ENCODE measurements at places on chromosomes 3 and 15.

DNA sequence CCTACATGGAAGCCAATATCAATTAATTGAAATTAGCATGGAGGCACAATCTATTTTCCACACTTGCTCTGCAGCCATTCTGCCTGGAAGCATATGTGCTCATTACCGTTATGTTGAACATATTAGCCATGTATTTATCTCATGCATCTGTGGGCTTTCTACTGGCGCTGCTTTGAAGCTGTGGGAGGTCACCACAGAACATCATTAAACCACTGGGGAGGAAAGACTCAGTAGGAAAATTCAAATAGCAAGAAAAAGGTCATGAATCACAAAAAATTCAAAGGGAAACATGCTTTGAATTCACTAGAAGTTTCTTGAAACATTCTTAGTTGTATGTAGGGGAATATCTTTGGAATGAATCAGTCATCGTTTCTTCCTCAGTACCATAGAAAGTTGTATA, 652.5 kb downstream of the EDEM1 start:
- no peak for DNase-seq

GRCh38 chr3:194293546-194294198, 57.5 kb downstream of the CPN2 start:
- DNase-seq: no peak

DNA sequence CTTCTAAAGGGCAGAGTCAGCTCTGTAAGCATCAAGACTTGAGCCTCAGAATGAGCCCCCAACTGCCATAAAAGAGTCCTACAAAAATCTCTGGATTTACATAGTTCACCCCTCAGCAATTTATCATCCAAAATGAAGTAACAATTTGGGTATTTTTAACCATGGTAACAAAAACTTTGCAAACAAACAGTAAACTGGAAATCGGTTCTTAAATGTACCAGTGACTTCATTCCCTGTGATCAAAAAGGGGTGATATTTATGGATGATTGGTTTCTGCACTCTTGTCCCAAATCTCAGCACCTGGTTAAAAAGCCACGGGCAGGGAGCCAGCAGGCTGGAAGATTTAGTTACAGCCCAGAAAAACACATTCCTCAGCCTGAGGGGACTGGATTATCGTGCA, 73.6 kb downstream of the TFG start:
- no peak for DNase-seq

DNA sequence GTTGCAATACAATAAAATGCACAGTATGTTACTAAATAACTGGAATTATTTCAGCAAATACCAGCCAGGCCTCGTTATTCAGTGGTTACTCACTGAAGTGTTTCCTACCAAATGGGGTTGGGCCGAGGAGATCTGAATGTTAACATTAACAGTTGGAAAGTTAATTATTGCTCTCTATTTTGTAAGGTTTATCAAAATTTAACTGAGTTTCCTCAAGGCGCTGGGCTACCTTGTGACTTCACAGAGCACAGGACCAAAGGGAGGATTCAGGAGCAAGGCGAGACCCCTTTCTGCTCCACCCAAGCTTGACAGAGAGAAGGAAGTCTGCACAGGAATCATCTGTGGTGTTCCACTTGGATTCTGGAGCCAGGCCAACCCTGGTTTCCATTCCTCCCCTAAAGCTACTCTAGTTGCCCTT, 21.6 kb downstream of the ADAMTS9 start:
- DNase-seq: no peak

DNA sequence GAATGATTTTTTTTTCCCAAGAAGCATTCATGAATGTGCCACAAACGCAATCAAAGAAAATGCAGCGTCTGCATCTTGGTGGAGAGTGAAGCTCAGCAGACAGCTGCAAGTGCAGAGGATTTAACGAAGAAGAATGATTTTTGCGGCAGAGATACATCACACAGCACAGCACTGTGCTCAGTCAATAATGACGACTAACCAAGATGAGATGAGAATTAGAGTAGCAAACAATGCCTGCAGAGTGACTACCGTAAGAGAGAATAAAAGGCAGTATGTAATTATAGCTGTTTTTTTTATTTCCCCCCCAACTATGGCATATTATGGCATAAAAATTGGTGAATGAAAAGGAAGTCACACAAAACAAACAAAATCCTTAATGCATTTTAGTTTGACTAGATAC, 218.0 kb upstream of the ROBO1 start:
- no peak for DNase-seq

DNA sequence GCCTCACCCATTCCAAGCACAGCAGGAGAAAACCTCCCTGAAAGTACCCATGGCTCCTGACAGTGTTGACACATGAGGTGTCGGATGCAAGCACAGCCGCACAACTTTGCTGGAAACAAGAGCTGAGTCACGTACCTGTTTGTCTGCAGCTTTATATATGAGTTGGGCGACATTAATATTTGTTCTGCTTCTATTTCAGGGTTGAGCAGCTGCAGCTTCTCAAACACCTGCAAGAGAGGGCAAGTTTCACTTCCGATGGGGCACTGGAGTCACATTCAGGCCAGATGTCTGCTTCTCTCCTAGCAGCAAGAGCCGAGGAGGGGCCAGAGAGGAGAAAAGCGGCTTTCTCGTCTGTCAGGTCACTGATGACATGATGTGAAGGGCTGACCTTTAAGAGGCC, 88.0 kb downstream of the NUP210 start:
- no peak for DNase-seq

DNA sequence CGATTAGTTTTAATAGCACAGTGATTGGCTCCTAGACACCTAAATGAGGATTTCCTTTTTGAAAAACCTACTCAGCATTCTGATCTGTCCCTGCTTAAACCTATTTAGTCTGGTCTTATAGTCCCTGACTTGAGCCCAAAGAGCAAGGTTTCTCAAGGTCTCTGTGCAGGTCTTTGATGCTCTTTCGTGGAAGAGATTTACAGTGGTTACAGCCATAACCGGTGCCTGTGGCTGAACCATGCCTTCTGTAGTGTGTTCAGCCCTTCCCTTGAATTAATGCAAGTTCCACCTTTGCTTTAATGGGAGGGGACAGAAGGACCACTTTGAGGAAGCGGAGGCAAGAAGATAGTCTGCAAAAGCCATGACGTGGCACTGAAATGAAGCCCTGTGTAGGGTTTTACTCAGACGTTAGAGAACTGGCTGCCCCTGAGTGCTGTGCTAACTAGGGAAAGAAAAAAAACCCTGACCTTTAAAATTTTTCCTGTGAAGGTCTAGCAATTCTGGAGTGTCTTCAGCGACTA, 43.0 kb downstream of the ZBTB38 start:
- DNase-seq: no peak

GRCh38 chr3:4322635-4323034, 19.5 kb downstream of the SETMAR start:
- no peak for DNase-seq

- DNase-seq: no peak
Measured at GRCh38 chr3:138928727-138929372, 18.1 kb downstream of the FOXL2 start.

GRCh38 chr3:119310071-119310470, 15.9 kb downstream of the ARHGAP31 start:
- peak; percentile 97 for DNase-seq

DNA sequence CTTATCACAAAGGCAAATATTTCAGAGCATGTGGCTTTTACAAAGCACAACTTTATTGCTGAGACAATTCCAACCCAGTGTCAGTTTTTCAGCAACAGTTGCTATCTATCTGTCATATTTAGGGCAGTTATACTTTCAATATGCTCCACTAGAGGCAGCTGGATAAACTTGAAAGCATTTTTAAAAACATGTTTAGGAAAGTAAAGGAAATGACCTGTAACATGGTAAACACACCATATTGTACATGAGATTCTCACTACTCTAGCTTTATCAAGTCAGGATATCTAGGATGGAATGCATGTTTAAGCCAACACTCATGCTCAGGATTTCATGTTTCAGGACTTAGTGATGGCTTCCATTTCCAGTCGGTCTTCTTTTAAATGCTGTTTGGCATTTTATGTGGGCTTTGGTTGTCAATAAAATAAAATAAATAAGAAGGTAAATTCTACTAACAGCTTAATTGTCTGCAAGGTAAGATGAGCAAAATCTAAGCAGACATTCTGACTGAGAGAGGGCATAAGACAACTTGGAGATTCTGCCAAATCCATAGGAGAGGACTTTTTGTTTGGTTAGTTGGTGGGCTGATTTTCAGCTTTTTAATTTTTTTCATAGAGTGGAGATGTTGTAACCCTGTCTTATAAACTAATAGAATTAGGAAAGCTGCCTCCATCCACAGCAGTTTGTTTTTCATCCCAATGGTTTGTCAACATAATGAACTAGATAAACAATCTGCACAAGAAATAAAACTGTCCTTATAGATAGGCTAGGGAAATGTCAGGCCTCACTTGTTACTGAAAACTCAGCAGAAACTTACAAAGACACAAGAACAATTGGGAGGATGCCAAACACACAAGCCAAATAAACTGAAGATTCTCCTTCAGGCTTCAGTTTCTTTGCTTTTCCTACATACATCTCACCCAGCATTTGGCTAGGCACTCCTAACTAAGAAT, 63.4 kb upstream of the CPB1 start:
- DNase-seq: no peak

- peak; percentile 85 for DNase-seq
Measured at GRCh38 chr3:69784954-69785514, 45.8 kb downstream of the MITF start.

DNA sequence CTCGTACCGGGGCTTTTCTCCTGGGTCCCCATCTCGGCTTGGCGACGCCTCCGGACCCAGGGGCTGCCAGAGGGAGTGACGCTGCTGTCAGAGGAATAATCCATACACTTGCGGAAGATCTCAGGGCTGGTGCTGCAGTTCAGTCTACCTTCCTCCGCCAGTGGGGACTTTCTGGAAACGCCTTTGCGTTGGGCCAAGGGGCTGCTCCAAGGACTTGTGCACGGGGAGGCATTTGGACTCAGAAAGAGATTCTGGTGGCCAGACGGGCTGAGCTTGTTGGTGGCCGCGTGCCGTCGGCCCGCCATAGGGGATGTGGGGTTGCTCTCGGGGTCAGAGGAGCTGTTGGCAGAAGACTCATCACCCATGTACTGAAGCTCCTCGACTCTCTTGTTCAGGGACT, 21.8 kb downstream of the LARP6 start:
- DNase-seq: no peak

DNA sequence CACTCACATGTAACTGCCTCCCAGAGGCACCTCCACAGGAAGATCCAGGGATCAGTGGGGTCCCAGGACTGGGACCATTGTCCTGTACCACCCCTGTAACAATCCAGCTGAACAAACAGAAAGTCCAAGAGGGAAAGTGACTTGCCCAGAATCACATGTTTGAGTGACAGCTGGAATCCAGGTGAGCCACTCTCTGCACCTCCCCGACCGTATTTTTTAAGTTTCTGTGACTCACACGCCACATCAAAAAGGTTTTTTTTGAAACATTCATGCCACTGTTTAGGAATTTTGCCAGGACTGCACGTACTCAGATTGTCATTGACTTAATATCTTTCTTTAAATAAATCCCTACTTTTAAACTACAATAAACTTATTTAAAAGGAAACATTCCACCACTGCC, 9.8 kb upstream of the SLC6A1 start:
- DNase-seq: no peak

GRCh38 chr3:71345429-71346040, 238.0 kb downstream of the FOXP1 start:
- no peak for DNase-seq

DNA sequence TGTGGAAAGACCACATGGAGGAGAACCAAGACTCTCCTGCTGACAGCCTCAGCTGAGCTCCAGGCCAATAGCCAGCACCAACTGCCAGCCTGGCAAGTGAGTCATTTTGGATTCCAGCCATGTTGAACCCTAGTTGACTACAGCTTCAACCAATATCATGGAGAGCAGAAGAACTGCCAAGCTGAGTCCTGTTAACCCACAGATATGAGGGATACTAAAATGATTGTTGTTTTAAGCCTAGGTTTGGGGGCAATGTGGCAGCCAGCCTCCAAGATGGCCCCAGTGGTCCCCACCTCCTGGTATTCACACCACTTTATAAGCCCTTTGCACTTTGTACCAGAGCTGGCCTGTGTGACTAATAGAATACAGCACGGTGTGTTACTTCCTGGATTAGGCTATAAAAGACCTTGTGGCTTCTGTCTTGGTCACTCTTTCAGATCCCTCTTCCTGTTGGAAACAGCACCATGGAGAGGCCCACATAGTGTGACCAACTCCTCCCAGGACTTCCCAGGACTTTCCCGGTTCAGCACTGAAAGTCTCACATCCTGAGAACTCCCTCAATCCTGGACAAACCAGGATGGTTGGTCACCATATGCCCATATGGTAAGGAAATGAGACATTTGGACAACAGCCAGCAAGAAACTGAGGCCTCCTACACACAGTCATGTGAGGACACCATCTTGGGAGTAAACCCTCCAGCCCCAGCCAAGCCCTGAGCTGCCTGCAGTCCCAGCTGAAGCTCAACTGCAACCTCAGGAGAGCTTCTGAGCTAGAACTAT, 32.4 kb upstream of the CDV3 start:
- DNase-seq: no peak

DNA sequence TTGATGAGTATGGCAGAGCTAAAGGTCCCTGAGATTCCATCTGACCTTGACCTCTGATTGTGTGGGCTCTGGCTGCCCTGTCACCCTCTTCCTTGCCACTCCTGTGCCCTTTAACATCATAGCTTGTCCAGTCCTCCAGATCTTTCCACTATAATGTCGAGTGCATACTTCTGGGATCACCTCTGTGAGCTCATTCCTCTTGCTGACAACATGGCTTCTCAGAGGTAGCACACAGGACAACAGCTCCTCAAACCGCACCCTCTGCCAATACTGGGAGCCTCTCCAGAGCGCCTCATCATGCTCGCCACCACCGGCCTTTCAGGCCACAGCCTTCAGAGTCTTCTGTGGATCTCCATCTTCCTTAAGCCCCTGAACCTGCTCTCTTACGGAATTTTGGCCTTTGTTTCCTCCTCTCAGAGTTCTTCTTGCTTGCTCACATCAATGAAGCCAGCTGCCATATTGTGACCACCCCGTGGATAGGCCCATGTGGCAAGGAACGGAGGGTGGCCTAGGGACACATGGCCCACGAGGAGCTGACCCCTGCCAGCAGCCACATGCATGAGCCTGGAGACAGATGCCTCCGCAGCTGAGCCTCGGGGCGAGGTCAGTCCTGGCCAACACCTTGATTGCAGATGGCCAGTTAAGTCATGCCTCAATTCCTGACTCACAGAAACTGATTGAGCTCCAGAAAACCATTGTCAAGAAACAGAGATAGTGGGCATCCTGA, 31.1 kb downstream of the PLA2G4D start:
- no peak for DNase-seq

DNA sequence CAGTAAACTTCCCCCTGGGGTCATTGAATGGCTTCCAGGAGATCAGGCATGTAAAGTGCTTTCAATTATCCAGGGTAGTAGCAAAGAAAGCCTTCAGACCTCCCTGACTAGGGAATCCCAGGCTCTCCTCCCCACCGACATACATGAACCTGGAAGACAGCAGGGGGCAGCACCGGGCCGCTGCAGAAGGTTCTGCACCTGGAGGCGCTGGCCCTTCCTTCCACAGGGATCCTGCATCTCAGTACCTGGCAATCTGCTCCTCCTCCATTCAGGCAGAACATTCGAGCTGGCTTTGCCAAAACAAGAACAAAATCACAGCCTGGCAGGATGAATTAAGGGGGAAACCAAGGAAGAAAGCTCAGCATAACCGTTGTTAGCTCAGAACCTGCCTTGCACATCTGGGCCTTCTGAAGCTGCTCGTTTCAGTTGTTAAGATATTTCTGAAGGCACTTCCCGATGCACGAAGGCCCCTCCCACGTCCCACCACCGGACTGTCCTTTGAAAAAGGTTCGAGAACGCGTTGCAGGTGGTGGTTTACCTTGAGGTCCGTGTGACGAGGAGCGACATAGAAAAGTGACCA, 237.7 kb downstream of the SLCO3A1 start:
- peak; percentile 92 for DNase-seq

- no peak for DNase-seq
Measured at GRCh38 chr3:9653565-9654248, 4.4 kb downstream of the MTMR14 start.
